HT-29 (cell line): ENCODE measurements at places on chromosomes 3 and 15.

DNA sequence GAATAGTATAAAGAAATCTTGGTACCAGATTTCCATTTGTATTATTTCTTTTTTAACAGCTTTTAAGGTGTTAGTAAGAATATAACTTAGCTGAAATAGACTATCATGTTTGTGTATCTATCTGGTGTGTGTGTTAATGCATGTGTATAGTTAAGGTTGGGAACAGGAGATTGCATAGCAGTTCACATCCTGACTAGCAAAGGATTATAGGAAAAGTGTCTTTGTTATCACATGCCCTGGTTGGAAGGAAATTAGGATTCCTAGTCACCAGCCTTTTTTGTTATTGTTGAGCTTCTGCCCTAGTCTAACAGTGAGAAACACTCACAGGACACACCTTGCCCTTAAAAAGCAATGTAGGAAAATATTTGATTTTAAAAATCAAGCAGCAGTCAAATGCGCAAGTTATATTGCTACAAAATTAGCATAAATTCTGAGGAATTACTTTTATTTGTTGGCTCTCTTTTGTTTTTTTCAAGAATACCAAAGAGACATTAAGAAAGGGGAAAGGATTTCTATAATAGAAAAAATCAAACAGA lies 58.2 kb downstream of the SETD5 start:
- no peak for DNase-seq

DNA sequence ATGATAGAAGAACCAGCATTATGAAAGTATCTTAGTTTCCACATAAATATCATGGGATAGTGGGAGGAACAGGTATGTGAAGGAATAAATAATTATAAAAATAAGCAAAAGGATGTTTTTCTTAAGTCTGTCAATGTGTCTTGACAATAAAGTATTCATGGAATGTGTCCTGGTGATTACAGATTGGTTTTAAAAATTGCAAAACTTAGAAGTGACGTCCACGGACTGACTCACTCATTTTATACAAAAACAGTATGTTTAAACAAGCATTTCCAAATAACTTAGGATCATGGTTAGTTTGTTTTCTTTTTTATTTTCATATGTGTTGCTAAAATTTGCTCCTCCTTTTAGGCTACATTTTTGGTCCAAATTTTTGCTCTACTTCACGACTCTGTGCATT lies 687.0 kb upstream of the NECTIN3 start:
- no peak for DNase-seq

GRCh38 chr15:75032395-75032794 lies 9.0 kb downstream of the PPCDC start:
- DNase-seq, result peak; percentile 62

- no peak for DNase-seq
Observed at GRCh38 chr15:44250566-44251205, 37.8 kb upstream of the GOLM2 start.

DNA sequence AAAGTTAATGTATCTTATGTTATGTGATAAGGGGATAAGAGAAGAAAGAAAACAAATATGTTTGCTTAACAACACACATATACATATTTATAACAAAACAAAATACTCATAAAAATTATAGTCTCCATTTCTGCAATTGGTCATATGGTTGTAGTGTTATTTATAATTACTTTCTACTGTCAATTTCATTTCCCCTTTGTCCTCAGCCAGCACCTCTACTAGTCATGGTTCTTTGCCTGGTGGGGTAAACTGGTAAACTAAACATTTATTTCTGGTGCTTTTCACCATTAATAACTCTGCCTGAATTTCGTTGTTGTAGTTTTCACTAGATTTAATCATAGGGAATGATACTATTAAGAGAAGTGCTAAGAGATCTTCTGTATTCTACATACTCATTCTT lies 88.0 kb upstream of the ALCAM start:
- DNase-seq, result no peak

GRCh38 chr15:76135516-76135915 lies 75.7 kb downstream of the TMEM266 start:
- DNase-seq, result no peak

GRCh38 chr3:127543441-127543840 lies 47.1 kb downstream of the TPRA1 start:
- no peak for DNase-seq

GRCh38 chr3:40714771-40715345 lies 190.1 kb downstream of the ZNF621 start:
- DNase-seq, result no peak

DNA sequence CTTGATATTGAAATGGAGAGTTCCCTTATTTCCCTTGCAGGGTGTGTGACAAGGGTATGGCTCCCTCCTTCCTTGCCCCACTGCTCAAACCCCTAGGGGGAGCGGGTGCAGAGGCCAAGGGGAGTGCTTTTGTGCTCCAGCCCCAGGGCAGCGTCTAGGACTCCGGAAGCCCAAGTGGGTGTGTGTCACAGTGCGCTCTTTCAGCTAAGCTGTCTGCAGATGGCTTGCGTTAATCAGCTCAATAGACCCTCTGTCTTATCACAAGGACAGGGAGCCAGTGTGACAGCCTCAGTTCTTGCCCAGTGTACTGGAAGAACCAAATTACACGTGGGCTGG lies 523.6 kb upstream of the LMCD1 start:
- DNase-seq, result no peak

DNA sequence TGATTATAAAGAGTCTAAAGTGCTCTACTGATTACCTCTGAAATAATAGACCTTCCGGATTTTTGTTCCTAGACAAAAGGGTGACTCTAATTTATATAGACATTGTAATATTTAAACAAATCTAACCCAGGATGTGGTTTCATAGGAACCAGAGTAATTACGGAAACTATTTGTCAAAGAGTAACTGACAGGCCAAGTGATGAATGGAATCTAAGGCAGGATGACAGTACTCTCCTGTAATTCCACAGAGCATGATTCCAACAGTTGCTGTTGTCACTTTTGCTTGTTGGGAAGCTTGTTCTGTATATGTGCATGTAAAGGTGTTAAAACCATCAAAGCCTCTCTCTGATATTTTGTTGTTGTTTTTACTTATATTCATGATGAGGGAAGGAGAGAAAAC lies 1141.0 kb downstream of the IGSF11 start:
- DNase-seq, result no peak

DNA sequence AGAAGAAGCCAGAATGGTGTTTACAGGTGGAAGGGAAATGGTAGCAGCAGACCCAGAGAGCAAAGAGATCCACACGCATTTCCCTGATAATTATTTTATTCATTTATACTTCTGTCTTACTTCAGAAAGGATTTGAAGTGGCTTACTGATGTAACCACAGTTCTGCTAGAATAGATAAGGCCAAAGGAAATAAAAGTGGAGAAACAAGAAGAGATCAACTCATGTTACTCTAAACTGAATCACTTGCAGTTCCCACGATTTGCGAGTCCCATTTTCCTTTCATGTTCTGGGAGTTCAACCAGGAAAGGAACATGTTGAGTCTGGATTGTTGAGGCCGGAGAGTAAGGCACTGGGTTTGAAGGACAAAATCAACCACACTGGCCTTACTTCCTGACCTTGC lies 151.8 kb downstream of the MYRIP start:
- DNase-seq, result no peak

GRCh38 chr3:38460377-38461270 lies 6.9 kb downstream of the ACVR2B start:
- DNase-seq, result no peak

DNA sequence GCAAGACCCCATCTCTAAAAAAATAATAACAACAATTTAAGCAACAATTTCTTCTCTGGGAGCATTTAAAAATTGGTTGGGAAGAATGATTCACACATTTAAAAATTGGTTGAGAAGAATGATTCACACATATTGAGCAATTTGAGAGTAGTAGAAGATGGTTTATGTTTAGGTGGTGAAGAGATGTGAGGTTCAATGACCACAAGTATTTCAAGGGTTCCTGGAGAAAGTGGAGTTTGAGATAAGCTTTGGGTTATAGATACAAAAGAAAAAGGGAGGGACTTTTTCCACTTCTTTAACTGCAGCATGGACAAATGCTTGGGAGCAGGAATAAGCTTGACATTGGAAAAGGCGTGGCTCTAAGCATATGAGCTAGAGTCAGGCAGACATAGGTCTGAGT lies 145.7 kb upstream of the NPHP3 start:
- no peak for DNase-seq

DNA sequence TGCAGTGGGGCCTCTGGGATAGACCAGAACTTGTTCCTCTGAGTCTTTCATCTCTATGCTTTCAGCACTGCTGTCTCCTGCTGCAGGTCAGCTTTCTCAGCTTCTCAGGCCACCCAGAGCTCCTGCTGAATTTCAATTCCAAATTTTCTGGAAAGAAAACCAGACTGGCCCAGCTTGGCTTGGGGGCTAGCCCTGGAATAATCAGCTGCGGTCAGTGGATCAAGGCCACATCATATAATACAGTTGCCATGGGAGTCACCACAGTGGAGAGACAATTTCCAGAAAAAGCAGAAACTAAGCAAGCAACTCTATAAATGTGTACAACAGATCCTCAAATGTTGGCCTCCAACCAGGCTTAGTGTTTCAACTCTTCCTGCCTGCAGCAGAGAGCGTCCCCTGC lies 91.1 kb upstream of the SLC24A5 start:
- no peak for DNase-seq

- no peak for DNase-seq
Observed at GRCh38 chr3:59772416-59773408, 722.9 kb upstream of the CFAP20DC start.

- DNase-seq, result no peak
Observed at GRCh38 chr15:68192804-68193486, 12.2 kb downstream of the CALML4 start.

GRCh38 chr3:46372492-46373359 lies 2.0 kb downstream of the CCR5 start:
- peak; percentile 29 for DNase-seq

DNA sequence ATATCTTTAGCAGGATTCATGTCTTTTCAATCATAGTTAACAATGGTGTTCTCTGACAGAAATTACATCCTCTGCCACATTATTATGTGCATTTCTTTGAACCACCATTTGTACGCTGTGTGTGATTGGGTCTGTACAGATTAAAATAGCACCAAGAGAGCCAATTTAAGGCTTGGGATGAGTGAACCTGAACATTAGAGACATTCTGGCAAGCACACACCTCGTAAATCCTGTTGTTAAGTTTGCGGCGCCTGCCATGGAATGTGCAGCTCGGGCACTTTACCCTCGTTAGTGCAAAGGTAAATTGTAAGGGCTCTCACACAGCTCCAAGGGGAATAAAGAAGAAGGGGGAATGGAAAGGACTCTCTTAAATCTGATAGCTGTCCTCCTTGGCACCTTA lies 482.4 kb upstream of the DPPA4 start:
- no peak for DNase-seq

DNA sequence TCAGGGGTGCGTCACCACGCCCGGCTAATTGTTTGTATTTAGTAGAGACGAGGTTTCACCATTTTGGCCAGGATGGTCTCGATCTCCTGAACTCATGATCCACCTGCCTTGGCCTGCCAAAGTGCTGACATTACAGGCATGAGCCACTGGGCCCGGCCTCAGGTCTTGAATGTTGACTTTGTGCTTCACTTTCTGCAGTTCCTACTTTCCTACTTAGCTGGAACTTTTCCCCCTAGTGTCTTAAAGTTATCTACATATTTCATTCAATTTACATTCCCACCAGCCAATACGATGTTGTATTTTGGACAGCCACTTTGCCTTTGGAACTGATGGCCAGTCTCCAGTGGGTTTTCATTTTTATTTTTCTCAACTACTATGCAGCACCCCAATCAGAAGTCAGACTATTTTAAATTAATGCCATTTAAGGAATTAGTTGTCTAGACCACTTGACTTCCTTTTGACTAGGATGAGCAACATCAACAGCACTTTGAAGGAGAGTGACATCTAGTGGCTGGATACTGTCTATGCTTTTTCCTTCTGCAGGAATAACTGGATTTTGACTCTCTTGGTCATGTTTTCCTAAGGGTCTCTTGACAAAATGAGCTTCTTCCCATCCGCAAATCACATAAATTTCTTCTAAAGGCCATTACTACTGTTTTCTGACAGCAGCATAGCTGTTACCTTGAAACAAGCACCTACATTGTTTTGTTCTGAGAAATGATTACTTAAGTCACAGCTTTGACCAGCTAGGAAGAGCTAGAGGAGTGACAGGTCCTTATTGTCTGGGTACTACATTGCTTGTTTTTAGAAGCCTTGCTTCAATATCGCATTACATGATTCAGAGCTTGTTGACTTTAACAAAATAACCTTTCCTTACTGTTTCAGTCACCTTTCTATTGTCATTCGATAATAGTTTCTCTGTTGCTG lies 140.2 kb downstream of the ITPR1 start:
- peak; percentile 58 for DNase-seq

DNA sequence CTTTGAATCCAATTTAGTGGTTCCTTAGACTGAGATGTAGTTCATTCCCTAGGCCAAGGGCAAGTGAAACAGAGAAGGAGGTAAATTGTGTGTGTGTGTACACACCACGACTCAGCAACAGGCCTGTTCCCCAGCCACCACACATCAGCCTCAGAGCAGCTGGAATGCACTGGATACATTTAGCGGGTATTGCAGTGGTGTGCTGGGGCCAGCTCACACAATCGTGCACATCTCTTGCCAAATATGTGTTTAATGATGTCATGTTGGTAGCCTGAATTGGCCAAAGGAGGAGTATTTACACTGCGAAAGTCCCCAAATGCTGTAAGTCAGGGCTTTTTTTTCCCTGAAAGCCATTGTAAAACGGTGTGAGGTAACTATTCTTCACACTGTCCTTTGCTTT lies 82.3 kb downstream of the RBPMS2 start:
- DNase-seq, result no peak

GRCh38 chr15:82570721-82571508 lies 30.7 kb upstream of the RPS17 start:
- no peak for DNase-seq

- DNase-seq, result peak; percentile 75
Observed at GRCh38 chr3:99842826-99843589, 25.3 kb downstream of the CMSS1 start.

GRCh38 chr15:42404461-42405235 lies 45.3 kb downstream of the CAPN3 start:
- DNase-seq, result no peak

DNA sequence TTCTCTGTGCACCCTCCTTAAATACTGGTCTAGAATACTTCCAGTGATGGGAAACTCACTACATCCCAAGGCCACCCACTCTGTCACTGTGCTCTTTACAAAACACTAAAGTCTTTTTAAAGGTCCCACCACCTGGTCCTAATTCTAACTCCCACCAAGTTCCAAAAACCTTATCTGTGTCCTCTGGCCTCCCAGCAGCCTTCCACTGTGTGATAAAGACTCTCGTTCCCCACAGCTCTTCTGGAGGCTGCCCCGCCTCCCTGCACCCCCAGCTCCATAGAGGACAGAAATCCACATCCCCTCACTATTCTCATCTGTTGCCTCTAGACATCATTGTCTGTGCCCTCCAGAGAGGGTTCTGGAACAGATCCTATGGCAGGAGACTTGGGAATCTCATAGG lies 276.4 kb downstream of the FAM43A start:
- no peak for DNase-seq

DNA sequence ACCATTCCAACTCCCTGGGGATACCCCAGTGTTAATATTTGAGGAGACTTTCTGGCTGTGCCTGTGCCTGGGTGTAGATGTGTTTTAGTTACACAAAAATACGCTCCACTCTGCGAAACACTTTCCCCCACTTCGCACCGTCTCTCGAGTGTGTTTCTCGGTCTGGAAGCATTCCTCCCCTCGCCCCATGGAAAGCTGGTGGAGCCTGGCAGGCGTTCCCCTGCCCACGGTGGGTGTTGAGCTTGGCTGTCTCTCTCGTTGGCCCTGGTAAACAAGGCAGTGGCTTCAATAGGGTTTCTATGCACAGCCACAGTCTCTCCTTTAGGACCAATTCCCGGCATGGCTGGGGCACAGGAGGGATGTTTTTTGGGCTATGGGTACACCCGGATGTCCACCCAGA lies 19.3 kb downstream of the IQSEC1 start:
- DNase-seq, result no peak
